ENCODE measurements at places on chromosomes 4 and X.

GRCh38 chrX:102983205-102983604 lies 46.1 kb downstream of the RAB40AL start:
- H3K4me1 ChIP-seq: no peaks in the 10 kb centered on the region
- no peaks in the 10 kb centered on the region for H3K27me3 ChIP-seq
- no peak for DNase-seq
- no peak overlapping the region for H3K4me3 ChIP-seq
- no peaks in the 10 kb centered on the region for H3K36me3 ChIP-seq

DNA sequence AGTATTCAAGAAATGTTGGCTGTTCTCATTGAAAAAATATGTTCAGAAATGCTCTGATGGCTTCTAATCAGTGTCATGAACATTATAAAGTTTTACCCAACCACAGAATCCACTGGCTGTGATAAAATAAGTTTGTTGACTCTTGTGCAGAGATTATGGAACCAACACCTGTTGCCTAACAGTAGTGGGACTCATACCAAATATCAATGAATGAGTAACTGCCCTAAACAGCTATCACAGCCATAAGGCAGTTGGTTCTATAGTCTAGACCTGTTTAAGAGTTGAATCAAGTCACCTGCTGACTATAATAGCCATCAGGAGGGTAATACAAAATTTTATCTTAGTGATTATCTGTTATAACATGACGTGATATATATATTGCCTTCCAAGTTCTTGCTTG lies 168.3 kb downstream of the ATOH1 start:
- no peaks in the 10 kb centered on the region for H3K27me3 ChIP-seq
- H3K4me1 ChIP-seq: no peaks in the 10 kb centered on the region
- DNase-seq: no peak
- H3K4me3 ChIP-seq: no peak overlapping the region
- H3K36me3 ChIP-seq: no peaks in the 10 kb centered on the region

DNA sequence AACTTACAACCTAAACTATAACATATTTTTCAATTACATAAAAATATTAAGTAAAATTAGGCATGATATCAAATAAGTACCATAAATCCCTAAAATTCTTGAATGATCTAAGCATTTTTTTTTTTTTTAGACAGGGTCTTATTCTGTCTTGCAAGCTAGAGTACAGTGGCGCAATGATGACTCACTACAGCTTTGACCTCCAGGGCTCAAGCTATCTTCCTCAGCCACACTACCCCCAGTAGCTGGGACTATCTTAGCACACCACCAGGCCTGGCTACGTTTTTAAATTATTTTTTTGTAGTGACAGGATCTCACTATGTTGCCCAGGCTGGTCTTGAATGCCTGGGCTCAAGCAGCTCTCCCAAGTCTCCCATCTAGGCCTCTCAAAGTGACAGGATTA lies 1042.3 kb downstream of the FSTL5 start:
- no peak overlapping the region for H3K27ac ChIP-seq
- no peak overlapping the region for H3K4me3 ChIP-seq
- DNase-seq: no peak
- H3K36me3 ChIP-seq: no peaks in the 10 kb centered on the region
- no peaks in the 10 kb centered on the region for H3K27me3 ChIP-seq
- H3K4me1 ChIP-seq: no peaks in the 10 kb centered on the region

- no peaks in the 10 kb centered on the region for H3K4me1 ChIP-seq
- H3K27me3 ChIP-seq: no peaks in the 10 kb centered on the region
- no peak overlapping the region for H3K27ac ChIP-seq
- no peak overlapping the region for H3K4me3 ChIP-seq
- no peaks in the 10 kb centered on the region for H3K36me3 ChIP-seq
- DNase-seq: no peak
Measured at GRCh38 chr4:137923494-137923893, 318.7 kb downstream of the SLC7A11 start.

DNA sequence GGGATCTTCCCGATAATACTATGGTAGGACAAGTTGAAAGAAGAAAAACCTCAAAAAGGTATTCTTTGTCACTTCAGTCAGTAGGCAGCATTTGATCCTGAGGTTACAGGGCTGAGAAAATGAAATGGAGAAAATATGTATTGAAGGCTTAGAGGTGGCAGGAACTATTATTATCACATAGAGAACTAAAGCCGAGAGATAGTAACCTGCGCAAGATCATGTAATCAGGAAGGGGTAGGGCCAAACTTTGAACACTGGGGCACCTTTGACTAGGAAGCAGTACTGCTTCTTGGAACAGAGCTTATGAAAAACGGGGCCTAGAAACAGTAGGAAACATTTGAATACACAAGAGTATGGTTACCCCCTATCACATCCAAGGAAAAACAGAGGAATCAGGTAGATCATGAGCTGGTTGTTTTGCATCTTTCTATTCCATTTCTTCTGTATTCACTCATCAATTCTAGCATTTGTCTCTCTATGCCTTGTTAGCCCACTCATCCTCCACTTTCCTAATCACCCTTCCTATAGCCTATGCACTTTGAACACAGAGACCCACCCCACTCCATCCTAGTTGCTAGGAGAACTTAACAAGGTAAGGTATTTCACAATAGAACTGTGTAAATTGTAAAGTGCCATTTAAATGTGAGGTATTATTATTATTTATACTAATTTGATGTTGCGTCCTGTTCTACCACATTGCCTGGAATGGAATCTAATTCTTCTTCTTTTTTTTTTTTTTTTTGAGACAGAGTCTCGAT lies 34.6 kb upstream of the SLC9A7 start:
- H3K4me3 ChIP-seq: no peak overlapping the region
- no peak for DNase-seq
- no peaks in the 10 kb centered on the region for H3K4me1 ChIP-seq
- H3K36me3 ChIP-seq: no peaks in the 10 kb centered on the region

GRCh38 chr4:155032521-155033229 lies 175.8 kb upstream of the NPY2R start:
- DNase-seq: no peak
- H3K27ac ChIP-seq: no peak overlapping the region
- H3K4me3 ChIP-seq: no peak overlapping the region
- no peaks in the 10 kb centered on the region for H3K27me3 ChIP-seq

DNA sequence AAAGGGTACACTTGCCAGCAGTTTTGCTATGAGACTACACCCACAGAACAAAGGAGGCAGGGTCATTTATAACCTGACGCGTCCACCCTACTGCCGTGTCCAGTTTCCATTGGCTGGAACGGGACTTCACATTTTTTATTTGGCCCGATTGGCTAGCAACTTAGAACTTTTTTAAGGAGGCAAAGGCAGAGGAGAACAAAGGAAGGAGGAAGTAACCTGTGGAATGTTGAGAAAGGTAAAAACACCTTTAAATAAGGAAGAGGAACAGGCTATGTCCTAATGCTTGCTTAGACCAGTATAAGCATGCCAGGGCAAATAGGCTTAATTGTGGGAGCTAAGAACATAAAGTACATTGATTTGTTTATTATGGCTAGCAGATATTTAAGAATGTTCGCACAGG lies 18.7 kb downstream of the KDM6A start:
- DNase-seq: no peak
- H3K27me3 ChIP-seq: no peaks in the 10 kb centered on the region
- no peak overlapping the region for H3K27ac ChIP-seq

GRCh38 chr4:168737806-168738172 lies 240.9 kb downstream of the PALLD start:
- H3K27me3 ChIP-seq: no peaks in the 10 kb centered on the region
- no peak overlapping the region for H3K27ac ChIP-seq
- no peaks in the 10 kb centered on the region for H3K4me1 ChIP-seq

GRCh38 chr4:20831746-20832145 lies 131.5 kb downstream of the PACRGL start:
- no peaks in the 10 kb centered on the region for H3K36me3 ChIP-seq
- H3K27ac ChIP-seq: no peak overlapping the region
- H3K4me3 ChIP-seq: no peak overlapping the region

GRCh38 chr4:11051181-11051580 lies 366.6 kb upstream of the CLNK start:
- DNase-seq: no peak
- no peaks in the 10 kb centered on the region for H3K4me1 ChIP-seq
- no peak overlapping the region for H3K4me3 ChIP-seq
- no peak overlapping the region for H3K27ac ChIP-seq
- H3K36me3 ChIP-seq: no peaks in the 10 kb centered on the region
- H3K27me3 ChIP-seq: no peaks in the 10 kb centered on the region

DNA sequence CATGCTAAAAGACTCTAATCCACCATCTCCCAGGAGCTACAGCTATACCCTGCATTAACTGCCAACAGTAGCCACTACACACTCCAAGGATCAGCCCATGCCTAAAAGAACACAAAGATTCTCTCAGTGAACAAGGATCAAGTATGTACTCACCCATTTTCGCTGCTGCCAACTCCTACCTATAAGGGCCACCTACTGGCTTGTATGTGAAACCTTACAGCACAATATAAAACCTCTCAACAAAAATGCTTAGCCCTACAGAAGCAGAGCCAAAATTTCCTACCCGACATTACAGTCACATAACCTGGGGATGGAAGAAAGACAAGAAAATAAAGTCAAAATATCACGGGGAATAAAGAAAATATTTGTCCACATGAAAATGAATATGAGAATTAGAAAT lies 562.8 kb upstream of the POU3F4 start:
- H3K36me3 ChIP-seq: no peaks in the 10 kb centered on the region
- DNase-seq: no peak
- H3K27ac ChIP-seq: no peak overlapping the region

- no peaks in the 10 kb centered on the region for H3K4me1 ChIP-seq
- H3K4me3 ChIP-seq: no peak overlapping the region
- no peaks in the 10 kb centered on the region for H3K36me3 ChIP-seq
- no peaks in the 10 kb centered on the region for H3K27me3 ChIP-seq
- DNase-seq: no peak
Measured at GRCh38 chr4:164212134-164212533, 541.8 kb upstream of the SMIM31 start.

GRCh38 chrX:135086197-135086854 lies 34.0 kb downstream of the ETDB start:
- DNase-seq: no peak
- H3K27ac ChIP-seq: no peak overlapping the region
- H3K4me1 ChIP-seq: no peaks in the 10 kb centered on the region
- H3K27me3 ChIP-seq: no peaks in the 10 kb centered on the region

Data from effector memory CD4-positive, alpha-beta T cell (primary cell).